ENCODE measurements at places on chromosomes 3 and 15.

DNA sequence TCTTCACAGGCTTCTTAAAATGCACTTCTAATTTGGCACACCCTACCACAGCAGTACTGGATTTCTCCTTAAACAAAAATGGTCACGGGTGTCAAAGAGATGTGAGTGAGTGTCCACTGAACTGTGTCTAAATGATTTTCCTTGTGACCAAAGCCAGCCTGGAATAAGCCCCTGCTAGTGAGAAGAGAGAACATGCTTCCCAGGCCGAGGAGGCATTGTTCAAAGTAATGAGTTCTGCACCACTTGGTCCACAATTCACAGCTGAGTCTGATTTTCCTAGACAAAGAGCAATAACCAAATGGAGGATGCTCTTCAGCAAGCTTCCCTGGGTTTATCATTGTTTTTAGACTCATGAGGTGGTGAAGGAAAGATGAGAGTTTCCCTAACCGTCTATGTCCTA, 3.8 kb downstream of the PLCH1 start:
- no peak for DNase-seq

GRCh38 chr3:104906001-104906639, 460.6 kb upstream of the ALCAM start:
- no peak for DNase-seq

DNA sequence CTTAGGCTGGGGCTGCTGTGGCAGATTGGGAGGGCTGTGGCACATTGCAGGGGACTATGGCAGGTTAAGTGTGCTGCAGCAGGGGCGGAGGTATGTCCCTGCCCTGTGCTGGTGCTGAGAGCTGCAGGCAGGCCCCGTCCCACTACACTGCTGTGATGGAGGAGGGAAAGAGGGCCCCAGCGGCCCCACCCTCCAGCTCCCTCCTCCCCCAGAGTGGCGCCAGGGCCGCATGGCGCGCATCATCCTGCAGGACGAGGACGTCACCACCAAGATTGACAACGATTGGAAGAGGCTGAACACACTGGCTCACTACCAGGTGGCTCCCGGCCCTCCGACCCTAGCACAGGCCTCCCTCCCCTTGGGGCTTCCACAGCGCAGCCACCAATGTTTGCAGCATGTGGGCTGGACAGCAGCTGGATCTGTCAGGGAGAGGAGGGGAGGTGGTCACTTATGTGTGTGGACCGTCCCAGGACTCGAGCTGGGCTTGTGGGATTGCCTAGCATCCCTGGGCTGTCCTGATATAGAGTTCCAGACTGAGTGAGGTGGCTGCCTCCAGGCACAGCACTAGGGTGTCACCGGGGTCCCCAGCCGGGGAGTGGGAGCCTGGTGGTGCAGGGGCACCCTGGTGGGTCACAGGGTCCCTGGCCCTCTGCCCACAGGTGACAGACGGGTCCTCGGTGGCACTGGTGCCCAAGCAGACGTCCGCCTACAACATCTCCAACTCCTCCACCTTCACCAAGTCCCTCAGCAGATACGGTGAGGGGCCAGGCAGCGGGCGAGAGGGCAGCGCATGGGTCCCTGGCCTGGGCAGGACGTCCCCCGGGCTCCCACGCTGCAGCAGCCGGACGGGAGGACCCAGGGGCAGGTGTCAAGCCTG, 46.1 kb downstream of the PLXNA1 start:
- no peak for DNase-seq

GRCh38 chr15:51982013-51982769, 10.6 kb upstream of the LEO1 start:
- peak; percentile 84 for DNase-seq

GRCh38 chr15:68259883-68260282, 17.7 kb upstream of the FEM1B start:
- no peak for DNase-seq

DNA sequence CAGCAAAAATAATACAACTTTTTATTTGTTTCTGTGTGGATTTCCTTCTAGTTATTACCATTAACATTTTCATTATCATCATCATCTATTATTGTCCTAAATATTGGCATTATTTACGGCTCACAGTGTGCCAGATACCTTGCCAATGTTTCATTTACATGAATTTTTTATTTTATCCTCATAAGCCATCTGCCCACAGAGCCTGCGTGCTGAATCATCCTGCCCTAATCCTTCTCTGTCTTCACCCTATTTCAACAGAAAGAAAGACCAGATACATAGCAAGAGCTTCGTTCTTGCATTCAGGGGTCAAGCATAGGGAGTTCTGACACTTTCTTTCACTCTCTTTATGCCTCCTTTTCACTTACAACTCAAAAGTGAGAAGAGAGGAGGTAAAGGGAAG, 82.0 kb downstream of the KCNMB2 start:
- DNase-seq: no peak

DNA sequence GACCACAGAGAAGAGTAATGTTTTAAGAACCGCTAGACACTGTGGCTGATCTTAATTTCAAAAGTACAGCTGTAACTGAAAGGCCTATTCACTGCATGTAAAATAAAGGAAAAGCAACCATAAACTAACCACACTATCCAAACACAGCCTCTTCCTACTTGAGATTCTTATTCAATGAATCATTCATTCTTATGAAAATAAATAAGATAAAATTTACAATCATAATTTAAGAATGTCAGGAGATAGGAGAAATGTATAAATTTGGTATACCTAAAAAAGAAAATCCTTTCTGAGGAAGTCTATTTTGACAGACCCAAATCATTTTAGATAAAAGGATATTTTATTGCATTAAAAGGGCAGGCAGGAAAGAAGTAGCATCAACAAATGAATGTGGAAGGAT, 533.5 kb upstream of the ZNF385D start:
- DNase-seq: peak; percentile 48

GRCh38 chr15:58546066-58546591, 114.3 kb downstream of the LIPC start:
- peak; percentile 44 for DNase-seq

DNA sequence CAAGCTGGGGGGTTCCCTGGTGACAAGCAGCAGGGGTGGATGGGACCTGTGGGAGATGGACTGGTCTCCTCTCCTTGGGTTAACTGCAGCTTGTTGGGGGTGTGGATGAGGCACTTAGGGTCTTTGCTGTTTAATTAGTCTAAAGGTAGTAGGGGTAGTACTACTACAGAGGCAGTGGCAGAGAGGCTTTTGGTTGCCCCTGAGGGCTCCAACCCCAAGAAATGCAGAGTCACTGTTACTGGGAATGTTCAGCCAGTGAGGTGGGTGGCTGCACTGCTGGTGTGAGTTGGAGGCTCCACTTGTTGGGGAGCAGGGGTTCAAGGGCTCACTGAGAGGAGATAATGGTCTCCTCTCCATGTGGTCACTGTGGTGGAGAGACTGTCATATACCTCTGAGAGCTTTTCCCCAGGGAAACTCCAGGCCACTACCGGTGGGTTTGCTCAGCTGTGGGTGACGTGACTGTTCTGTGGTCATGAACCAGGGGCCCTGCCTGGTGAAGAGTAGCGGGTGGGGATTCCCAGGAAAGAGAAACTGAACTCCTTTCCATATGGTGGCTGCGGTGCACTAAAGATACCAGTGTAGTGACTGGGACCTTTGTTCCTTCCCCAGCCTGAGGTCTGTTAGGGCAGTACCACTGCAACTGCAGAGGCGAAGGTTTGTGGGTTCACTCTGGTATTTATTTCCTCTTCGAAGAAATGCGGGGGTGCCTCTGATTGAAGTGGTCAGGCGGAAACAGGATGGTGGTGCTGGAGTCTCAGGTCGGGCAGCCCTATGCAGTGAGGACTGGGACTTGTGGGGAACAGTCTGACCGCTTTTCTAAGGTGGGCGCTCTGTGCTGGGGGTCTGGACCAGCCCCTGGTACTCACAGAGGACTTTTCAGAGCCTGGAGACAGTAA, 68.9 kb upstream of the TNFSF10 start:
- DNase-seq: no peak

DNA sequence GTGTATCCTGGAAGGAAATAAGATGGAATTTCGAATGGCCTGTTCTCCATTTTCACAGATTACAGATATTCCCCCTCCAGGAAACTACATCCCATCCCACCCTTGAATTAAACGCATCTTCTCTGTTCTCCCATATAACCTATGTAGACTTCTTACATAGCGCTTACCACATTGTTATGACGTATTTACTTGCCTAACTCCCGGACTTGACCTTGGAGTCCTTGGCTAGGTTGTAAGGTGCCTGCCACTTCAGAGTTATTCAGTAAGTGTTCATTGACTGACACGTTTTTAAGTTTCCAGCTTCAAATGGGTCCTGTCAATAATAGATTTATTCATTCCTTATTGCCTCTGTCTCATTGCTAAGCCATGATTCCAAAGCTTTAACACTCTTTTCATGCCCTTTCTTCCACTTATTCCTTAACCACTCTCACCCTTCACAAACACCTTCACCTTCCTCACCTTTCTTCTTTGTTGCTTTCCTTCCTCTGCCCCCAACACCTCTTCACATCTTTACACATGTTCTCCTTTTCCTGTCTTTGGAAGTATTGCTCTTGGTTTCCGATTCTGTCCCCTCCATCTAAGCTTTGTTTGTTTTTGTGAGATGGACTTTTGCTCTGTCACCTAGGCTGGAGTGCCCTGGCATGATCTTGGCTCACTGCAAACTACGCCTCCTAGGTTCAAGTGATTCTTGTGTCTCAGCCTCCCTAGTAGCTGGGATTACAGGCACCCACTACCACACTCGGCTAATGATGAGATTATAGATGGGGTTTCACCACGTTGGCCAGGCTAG, 138.3 kb downstream of the CMSS1 start:
- no peak for DNase-seq

DNA sequence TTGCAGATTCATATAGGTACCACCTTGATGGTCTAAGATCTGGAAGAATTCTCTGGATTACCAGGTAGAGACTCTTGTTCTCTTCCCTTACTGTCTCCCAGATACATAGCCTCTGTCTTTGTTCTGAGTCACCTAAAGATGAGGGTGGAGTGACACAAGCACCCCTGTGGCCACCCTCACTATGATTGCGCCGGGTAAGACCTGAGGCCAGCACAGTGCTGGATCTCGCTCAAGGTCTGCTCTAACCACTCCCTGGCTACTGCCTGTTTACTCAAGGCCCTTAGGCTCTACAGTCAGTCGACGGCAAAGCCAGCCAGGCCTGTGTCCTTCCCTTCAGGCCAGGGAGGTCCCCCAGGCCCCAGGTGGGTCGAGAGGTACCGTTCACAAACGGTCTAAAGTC, 88.3 kb downstream of the ARHGEF26 start:
- no peak for DNase-seq

- no peak for DNase-seq
These were observed 512 bp downstream of the LARP6 start for GRCh38 chr15:70853318-70853972.

DNA sequence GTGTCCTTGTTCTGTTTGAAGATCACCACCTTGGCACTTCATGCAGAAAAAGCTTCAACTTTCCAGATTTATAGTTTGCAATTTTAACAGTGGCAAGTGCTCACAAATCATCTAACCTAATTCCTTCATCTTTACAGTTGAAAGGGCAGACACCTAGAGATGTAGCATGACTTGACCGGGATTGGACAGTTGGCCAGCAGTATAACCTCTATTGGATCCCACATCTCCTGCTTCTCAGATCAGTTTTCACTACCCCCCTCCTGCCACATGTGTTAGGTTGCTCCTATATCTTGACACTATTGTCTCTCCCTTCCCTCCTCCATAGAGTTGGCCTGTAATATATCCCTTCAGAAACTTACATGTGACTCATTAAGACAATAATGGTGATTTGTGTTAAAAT, 206.0 kb upstream of the SEMA6D start:
- DNase-seq: no peak

DNA sequence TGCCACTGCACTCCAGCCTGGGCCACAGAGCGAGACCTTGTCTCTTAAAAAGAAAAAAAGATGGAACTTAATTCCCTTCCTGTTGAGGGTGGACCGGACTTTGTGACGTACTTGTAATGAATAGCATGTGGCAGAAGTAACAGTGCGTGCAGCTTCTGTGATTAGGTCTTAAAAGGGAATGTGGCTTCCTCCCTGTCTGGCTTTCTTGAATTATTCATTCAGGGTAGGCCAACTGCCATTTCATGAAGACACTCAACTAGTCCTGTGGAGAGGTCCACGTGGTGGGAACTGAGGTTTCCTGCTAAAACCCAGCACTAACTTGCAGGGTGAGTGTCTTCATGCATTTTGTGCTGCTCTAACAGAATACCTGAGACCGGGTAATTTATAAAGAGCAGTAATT, 98.9 kb upstream of the PIAS1 start:
- peak; percentile 27 for DNase-seq

DNA sequence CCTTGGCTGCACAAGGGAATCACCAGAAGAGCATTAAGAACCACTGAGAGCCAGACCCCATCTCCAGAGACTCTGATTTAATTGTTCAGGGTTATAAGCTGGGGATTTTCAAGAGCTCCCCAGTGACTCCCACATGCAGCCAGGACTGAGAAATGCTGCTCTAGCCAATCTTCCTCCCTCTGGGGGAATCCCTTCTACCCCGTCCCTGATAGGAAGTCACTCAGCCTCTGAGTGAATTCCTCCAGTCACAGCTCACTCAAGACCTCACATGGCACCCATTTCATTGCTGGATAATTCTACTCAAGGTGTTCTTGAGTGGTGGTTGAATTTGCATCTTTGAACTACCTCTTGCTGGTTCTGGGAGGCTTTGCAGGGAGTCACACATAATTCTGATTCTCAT, 10.7 kb downstream of the CCR3 start:
- DNase-seq: no peak

DNA sequence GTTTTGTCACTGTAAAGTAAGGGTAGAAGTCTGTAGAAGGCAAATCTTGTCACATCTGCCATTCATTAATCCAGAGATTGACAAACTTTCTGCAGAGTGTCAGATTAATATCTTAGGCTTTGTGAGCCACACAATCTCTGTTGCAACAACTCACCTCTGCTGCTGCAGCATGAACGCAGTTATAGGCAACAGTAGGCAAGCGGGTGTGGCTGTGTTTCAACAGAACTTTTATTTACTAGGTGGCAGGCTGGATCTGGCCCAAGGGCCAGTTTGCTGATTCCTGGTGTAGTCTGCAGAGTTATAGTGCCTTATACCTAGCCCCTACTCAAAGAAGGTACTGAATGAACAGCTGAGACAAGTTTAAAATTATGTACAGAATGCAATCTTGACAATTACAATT, 396.7 kb downstream of the FOXP1 start:
- no peak for DNase-seq

GRCh38 chr3:45426161-45426560, 37.8 kb downstream of the LARS2 start:
- DNase-seq: no peak

All from fibroblast of skin of scalp (primary cell).